ENCODE measurements at places on chromosomes 1 and 21. TPM values are rescaled to one million over a fixed set of nuclear protein-coding genes. Genes with fewer than 3 reads are reported as not detected.

The C1QB gene
- total RNA-seq, result not detected

The OR2W3 gene
- not detected for total RNA-seq

The B3GALT5 gene
- under 0.01 TPM for total RNA-seq

The UTS2 gene
- not detected for total RNA-seq

The PHF13 gene
- 12.3 TPM for total RNA-seq

The PLEKHA6 gene
- total RNA-seq, result 3.8 TPM

The ANKRD45 gene
- total RNA-seq, result 1.7 TPM

DNA sequence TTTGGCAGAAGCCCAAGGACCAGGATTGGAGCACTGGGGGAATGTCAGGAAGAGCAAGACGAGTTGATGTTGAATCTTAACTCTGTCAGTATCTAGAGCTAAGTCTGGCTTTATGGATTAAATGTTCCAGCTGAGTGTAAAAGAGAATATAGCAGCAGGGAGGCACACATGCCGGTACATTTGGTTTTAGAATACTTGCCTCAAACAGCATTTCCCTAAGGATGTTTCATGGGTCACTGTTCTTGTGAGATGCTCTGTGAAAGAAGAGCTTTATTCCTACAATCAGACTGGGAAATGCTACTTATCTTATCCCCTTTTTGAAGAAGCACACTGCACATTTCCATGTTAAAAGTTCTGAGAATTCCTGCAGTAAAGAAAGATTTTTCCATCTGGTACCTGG is 440.3 kb upstream of the B3GALT2 start:
- H3K4me1 ChIP-seq, result no peaks in the 10 kb centered on the region
- H3K4me3 ChIP-seq, result no peak overlapping the region
- no peaks in the 10 kb centered on the region for H3K27me3 ChIP-seq

GRCh38 chr1:219264561-219264960 is 90.9 kb downstream of the LYPLAL1 start:
- no peaks in the 10 kb centered on the region for H3K27me3 ChIP-seq
- no peak for DNase-seq
- H3K4me3 ChIP-seq, result no peak overlapping the region
- H3K4me1 ChIP-seq, result no peaks in the 10 kb centered on the region
- no peak overlapping the region for H3K27ac ChIP-seq

- no peak overlapping the region for H3K27ac ChIP-seq
- H3K27me3 ChIP-seq, result no peaks in the 10 kb centered on the region
- DNase-seq, result no peak
- no peaks in the 10 kb centered on the region for H3K4me1 ChIP-seq
- peak overlapping the region; percentile 71 for H3K4me3 ChIP-seq
These were observed 1.3 kb downstream of the SLC41A1 start for GRCh38 chr1:205811660-205812059.

GRCh38 chr1:52593495-52593894 is 8.7 kb upstream of the GPX7 start:
- H3K27me3 ChIP-seq, result peaks cover 4% of the 10 kb centered on the region
- no peak overlapping the region for H3K4me3 ChIP-seq
- H3K36me3 ChIP-seq, result no peaks in the 10 kb centered on the region

GRCh38 chr1:161200421-161200991 is 1.7 kb upstream of the ADAMTS4 start:
- no peaks in the 10 kb centered on the region for H3K27me3 ChIP-seq
- peak overlapping the region; percentile 95 for H3K27ac ChIP-seq
- no peak overlapping the region for H3K4me3 ChIP-seq
- no peak for DNase-seq

DNA sequence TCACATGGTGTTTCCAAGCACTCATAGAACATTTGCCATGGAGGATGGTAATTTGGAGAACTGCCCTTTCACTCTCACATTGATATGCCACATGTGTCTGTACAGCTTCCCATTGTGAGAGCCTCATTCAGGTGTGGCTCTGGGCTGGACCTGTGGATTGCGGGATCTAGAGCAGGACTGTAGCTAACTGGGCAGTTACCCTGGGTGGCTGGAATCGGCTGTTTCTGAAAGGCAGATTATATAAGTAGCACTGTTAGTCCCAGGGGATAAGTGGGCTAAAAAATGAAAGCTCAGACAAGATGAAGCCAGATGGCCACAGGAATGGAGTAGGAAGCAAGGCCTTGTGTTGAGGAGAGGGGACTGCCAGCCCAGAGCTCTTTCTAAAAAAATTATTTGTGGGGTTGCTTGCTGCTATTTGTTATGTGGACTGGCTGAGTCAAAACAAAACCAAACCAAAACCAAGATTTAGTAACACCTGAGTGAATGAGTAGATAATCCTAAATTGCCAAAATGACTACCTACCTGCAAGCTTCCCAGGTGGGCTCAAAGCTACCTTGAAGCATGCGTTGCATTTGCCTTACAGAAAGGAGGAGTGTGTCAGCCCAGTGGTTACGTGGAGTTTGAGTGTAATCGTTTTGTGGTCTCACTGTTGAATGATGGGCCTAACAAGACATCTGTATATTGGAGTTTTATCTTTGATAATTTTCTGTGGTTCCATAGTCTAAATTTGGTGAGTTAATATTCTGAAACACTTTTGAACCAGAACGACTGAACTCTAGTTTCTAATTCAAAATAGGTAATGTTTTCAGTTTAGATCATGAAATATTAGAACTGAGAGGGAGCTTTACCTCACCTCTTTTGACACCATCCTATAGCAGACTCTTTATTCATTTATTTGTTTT is 58.0 kb downstream of the SDCCAG8 start:
- H3K27ac ChIP-seq, result no peak overlapping the region
- H3K27me3 ChIP-seq, result no peaks in the 10 kb centered on the region
- no peak for DNase-seq
- H3K36me3 ChIP-seq, result peaks cover 2% of the 10 kb centered on the region
- no peak overlapping the region for H3K4me3 ChIP-seq
- no peaks in the 10 kb centered on the region for H3K4me1 ChIP-seq

GRCh38 chr1:210089855-210090254 is 142.7 kb upstream of the SERTAD4 start:
- no peak overlapping the region for H3K4me3 ChIP-seq
- H3K4me1 ChIP-seq, result no peaks in the 10 kb centered on the region
- H3K27ac ChIP-seq, result no peak overlapping the region
- no peaks in the 10 kb centered on the region for H3K36me3 ChIP-seq
- no peak for DNase-seq

DNA sequence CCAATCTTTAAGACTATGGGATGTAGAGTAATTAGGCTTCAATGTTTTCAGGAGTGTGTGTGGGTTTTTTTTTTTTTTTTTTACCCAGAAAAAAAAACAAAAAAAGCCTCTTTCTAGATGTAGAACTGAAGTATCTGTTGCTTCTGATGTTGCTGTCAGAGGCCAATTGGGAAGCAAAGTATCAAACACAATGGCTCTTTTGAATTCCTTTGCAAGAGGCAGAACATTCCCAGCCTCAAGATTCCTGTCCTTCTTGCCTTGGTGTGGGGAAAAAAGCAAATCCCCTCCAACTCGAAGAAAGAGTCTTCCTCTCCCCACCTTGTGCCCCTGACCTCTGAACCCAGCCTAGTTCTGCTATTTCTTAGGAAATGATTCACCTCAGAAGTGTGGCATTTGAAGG is 55.4 kb upstream of the LMO4 start:
- no peaks in the 10 kb centered on the region for H3K27me3 ChIP-seq
- H3K36me3 ChIP-seq, result no peaks in the 10 kb centered on the region
- no peaks in the 10 kb centered on the region for H3K4me1 ChIP-seq

- H3K4me3 ChIP-seq, result no peak overlapping the region
- DNase-seq, result no peak
- no peaks in the 10 kb centered on the region for H3K36me3 ChIP-seq
- no peaks in the 10 kb centered on the region for H3K4me1 ChIP-seq
- peaks cover 8% of the 10 kb centered on the region for H3K27me3 ChIP-seq
- no peak overlapping the region for H3K27ac ChIP-seq
These were observed 62.8 kb downstream of the RUNX3 start for GRCh38 chr1:24867084-24867870.

- H3K4me3 ChIP-seq, result no peak overlapping the region
- H3K4me1 ChIP-seq, result no peaks in the 10 kb centered on the region
- no peak overlapping the region for H3K27ac ChIP-seq
- DNase-seq, result no peak
These were observed 28.6 kb downstream of the ZMYND12 start for GRCh38 chr1:42427240-42427639.

- H3K27me3 ChIP-seq, result no peaks in the 10 kb centered on the region
- no peak overlapping the region for H3K4me3 ChIP-seq
- H3K4me1 ChIP-seq, result no peaks in the 10 kb centered on the region
- no peaks in the 10 kb centered on the region for H3K36me3 ChIP-seq
These were observed 84.7 kb downstream of the OBSCN start for GRCh38 chr1:228292609-228292911.

GRCh38 chr1:17892851-17893250 is 137.7 kb downstream of the ACTL8 start:
- no peaks in the 10 kb centered on the region for H3K36me3 ChIP-seq
- no peak for DNase-seq
- peaks cover 10% of the 10 kb centered on the region for H3K27me3 ChIP-seq
- H3K27ac ChIP-seq, result no peak overlapping the region

DNA sequence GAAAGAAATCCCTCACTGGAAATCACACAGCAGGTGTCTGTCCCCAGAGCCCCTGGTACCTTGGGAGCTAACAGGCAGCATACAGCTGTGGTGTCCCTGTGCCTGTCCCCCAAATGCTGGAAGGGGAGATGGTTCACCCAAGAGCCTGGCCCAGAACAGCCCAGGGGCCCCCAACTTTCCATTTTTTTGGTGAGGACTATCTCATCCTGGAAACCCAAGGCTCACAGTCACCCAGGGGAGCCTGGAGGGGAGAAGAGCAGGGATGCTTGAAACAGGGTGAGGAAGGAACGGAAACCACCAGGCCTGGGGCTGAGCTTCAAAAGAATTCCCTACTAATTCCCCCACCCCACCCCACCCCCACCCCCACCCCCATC is 3.6 kb downstream of the SDC3 start:
- H3K36me3 ChIP-seq, result peaks cover 2% of the 10 kb centered on the region
- H3K4me1 ChIP-seq, result peaks cover 24% of the 10 kb centered on the region
- DNase-seq, result no peak
- H3K27me3 ChIP-seq, result no peaks in the 10 kb centered on the region
- no peak overlapping the region for H3K27ac ChIP-seq

DNA sequence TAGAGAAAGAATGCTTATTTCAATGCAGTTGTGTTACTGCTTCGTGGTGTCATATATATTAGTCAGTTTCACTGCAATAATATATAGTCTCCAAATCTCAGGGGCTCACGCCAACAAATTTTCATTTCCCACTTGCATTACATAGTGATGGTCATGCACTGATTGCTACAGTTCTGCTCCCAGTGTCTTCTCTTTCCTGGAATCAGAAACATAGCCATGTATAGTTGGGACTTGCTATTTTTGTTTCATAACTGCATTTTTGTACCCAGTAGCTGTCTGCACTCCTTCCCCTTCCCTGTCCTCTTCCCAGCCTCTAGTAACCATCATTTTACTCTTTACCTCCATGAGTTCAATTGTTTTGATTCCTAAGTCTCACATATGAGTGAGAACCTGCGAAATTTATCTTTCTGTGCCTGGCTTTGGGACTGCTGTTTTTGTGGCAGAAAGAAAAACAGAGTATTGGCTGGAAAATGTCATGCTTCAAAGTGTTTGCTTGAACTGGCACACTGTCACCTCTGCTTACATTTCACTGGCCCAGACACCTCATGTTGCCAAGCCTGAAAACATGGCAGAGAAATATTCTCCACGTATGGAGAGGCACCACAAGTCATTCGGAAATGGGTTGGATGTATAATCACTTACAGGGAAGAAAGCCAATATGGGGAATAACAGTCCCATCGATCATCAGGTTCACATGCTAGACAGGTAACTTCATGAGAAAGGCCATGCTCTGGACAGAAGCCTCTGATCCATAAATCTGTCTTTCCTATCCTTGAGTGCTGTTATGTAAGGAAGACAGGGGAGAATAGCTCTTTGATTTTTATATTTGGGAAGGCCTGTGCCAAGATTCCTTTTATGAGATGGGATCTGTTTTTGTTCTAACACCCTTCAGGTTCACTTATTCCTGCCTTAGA is 60.4 kb upstream of the BACH1 start:
- no peaks in the 10 kb centered on the region for H3K27me3 ChIP-seq
- DNase-seq, result peak; percentile 59
- H3K4me1 ChIP-seq, result peaks cover 7% of the 10 kb centered on the region

GRCh38 chr1:210597555-210598134 is 268.9 kb downstream of the HHAT start:
- peaks cover 18% of the 10 kb centered on the region for H3K4me1 ChIP-seq
- no peak overlapping the region for H3K4me3 ChIP-seq
- no peaks in the 10 kb centered on the region for H3K27me3 ChIP-seq
- H3K27ac ChIP-seq, result peak overlapping the region; percentile 87

DNA sequence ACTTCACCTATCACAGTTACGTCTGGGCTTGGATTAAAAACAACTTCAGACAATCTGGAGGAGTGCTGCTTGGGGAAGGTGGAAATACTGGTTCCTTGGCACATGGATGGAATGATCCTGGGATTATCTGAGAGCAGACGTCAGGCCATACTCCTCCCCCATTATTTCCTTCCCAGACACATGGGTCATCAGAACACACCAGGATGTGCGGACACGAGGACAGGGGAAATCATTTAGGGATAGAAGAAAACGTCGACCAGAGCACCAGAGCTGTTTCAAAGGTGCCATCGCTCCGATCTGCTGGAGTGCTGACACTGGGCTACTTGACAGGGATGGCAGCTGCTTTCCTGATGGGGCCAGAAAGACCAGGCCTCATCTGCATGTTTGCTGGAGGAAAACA is 31.8 kb upstream of the ANGPTL7 start:
- H3K4me1 ChIP-seq, result peaks cover 15% of the 10 kb centered on the region
- no peak overlapping the region for H3K4me3 ChIP-seq
- peak overlapping the region; percentile 83 for H3K27ac ChIP-seq
- DNase-seq, result no peak
- no peaks in the 10 kb centered on the region for H3K27me3 ChIP-seq
- H3K36me3 ChIP-seq, result no peaks in the 10 kb centered on the region

DNA sequence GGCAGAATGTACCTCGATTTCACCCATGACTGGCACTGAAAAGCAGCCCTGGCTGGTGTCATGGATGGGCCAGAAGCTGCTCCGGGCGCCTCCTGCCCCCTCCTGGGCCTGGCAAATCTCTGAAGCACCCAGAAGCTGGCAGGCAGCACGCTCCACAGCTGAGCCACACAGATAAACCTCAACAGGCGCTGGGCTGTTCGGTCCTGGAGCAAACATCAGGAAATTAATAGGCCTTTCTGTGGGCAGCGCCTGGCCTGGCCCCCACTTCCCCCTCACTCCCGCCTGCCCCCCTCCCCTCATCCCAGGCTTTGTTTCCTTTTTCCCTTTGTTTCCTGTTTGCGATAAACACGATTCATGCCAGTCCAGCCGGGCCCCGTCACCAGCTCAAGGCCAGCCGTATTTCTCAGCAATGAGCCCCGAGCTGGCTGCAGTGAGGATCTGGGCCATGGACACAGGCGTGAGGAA is 20.1 kb upstream of the DISP3 start:
- no peaks in the 10 kb centered on the region for H3K36me3 ChIP-seq
- H3K27me3 ChIP-seq, result no peaks in the 10 kb centered on the region
- no peaks in the 10 kb centered on the region for H3K4me1 ChIP-seq
- DNase-seq, result no peak
- H3K27ac ChIP-seq, result no peak overlapping the region

- H3K4me3 ChIP-seq, result no peak overlapping the region
- H3K27ac ChIP-seq, result no peak overlapping the region
- H3K4me1 ChIP-seq, result no peaks in the 10 kb centered on the region
These were observed 35.6 kb upstream of the UTS2 start for GRCh38 chr1:7888248-7889081.

GRCh38 chr21:44724196-44724595 is 12.8 kb upstream of the TSPEAR start:
- no peak for DNase-seq
- no peak overlapping the region for H3K27ac ChIP-seq
- peaks cover 14% of the 10 kb centered on the region for H3K27me3 ChIP-seq
- no peaks in the 10 kb centered on the region for H3K4me1 ChIP-seq

- no peaks in the 10 kb centered on the region for H3K4me1 ChIP-seq
- H3K36me3 ChIP-seq, result no peaks in the 10 kb centered on the region
- H3K27ac ChIP-seq, result no peak overlapping the region
These were observed 740.1 kb downstream of the MATN1 start for GRCh38 chr1:29983321-29983720.

Data from fibroblast of lung (primary cell).